ENCODE measurements at places on chromosomes 13 and 19. TPM values are rescaled to one million over a fixed set of nuclear protein-coding genes. Genes with fewer than 3 reads are reported as not detected.

The ITGBL1 gene
- total RNA-seq, result 183 TPM

The VSTM2B gene
- total RNA-seq, result not detected

The ZNF260 gene
- total RNA-seq, result 12.6 TPM

The URAD gene
- total RNA-seq, result not detected

The EFNA2 gene
- total RNA-seq, result not detected

The PSG1 gene
- under 0.01 TPM for total RNA-seq

The PLVAP gene
- not detected for total RNA-seq

The PRODH2 gene
- total RNA-seq, result not detected

The RETN gene
- not detected for total RNA-seq

The ZSCAN4 gene
- total RNA-seq, result not detected

The CALR gene
- 1,315 TPM for total RNA-seq

Data from bronchial smooth muscle cell (primary cell).